ENCODE measurements at places on chromosomes 12 and 14.

DNA sequence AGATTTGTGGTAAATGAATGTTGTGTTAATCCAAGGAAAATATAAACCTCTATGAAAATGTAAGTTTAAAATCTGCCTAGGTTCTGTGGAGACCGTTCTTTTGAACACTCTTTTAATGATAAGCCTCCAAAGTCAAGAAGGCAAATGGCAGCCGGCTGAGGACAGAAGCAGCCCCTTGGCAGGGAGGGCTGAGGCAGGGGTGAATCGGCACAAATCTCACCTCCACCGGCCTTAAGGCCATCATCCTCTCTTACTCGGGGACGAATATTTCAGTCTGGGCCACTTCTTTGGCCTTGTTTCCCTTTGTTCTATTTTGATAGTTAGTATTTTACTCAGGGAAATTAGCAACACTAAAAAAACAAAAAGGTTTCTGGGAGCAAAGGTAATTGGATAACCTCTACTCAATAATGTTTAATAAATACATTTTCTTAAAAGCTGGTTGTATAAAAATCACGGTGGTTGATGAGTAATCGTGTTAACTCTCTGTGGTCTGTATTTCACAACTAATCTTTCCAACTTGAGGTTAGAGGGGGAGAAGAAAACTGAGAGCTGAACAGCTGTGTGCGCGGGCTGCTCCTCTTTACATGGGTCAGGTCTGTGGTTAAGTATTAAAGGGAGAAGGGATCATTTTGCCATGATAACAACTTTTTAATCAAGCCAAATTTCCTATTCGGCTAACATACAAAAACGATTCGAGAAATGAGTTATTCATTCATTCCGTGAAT is 18.6 kb downstream of the LGMN start:
- no peak for DNase-seq

- no peak for DNase-seq
Measured at GRCh38 chr14:75648066-75648838, 12.4 kb downstream of the ERG28 start.

GRCh38 chr14:55802986-55803872 is 223.2 kb downstream of the KTN1 start:
- no peak for DNase-seq

DNA sequence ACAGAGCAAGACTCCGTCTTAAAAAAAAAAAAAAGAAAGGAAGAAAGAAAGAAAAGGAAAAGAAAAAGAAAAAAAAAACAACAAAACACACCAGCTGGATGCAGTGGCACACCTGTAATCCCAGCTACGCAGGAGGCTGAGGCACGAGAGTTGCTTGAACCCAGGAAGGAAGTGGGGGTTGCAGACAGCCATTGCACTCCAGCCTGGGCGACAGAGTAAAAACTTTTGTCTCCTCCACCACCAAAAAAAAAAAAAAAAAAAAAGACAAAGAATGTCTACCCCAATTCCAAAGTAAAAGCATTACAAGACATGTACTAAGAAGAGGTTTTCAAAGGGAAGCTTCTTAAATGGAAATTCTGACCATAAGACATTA is 53.4 kb downstream of the HNRNPC start:
- no peak for DNase-seq

DNA sequence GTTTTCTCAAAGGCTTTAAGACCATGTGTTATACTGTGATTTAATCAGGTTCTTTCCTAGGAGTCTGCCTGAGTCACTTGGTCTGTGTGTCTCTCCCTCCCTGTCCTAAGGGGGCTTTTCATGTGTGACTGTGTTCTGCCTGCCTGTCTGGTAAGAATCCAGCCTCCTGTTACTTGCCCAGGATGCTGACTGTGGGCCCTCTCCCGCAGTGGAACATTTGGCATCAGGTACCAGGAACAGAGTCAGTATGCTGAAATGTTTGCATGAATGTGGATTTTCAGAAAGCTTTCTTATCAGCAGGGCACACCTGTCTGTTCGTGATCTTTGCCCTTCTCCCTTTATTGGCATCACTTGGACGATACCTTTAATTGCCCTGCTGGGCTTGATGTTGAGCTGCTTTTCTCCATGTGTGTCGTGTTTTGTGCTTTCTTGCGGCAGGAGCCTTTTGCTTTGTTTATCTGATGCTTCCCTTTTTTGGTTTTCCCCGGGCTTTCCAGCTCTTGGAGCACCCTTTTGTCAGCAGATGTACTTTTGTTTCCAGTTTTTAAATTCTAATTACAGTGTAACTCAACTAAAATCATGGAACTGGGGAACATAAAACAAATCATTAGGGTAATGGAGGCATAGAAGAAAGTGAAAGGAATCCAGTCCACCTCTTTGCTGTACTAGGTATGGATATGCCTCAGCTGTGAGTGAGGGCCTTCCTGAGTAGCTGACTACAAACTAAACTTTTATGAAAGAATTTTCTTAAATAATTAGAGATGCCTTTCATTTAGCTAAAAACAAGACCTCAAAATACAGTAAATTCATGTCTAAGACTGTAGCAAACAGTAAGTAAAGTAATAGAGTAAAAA is 72.5 kb downstream of the TRAF3 start:
- DNase-seq: no peak

GRCh38 chr14:100312877-100313400 is 6.7 kb upstream of the SLC25A29 start:
- DNase-seq: no peak

GRCh38 chr14:94541234-94541975 is 19.8 kb upstream of the SERPINA4 start:
- DNase-seq: no peak

Measured in NCI-H187 (cell line).